ENCODE measurements at places on chromosomes 12 and 14. TPM values are rescaled to one million over a fixed set of nuclear protein-coding genes. Genes with fewer than 3 reads are reported as not detected.

DNA sequence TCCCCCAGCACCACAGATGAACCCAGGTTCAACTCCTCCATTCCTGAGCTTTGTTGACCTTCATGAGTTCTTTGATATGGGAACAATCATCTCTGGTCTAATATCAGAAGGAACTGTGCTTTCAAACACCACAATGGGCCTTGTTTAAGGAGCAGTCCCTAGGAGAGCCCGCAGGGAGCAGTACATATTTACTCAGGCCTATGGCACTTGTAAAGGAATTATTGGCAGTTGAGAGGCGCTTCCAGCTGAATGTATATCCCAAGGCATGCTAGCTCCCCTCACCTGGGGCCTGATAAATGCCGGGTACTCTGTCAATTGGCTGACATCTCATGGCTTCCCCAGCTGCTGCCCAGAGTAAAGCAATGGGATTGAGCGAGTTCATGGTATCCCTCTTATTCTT, 76.2 kb downstream of the ZFP36L1 start:
- DNase-seq = no peak

- no peak for DNase-seq
Observed at GRCh38 chr14:67567654-67568053, 32.4 kb downstream of the PIGH start.

DNA sequence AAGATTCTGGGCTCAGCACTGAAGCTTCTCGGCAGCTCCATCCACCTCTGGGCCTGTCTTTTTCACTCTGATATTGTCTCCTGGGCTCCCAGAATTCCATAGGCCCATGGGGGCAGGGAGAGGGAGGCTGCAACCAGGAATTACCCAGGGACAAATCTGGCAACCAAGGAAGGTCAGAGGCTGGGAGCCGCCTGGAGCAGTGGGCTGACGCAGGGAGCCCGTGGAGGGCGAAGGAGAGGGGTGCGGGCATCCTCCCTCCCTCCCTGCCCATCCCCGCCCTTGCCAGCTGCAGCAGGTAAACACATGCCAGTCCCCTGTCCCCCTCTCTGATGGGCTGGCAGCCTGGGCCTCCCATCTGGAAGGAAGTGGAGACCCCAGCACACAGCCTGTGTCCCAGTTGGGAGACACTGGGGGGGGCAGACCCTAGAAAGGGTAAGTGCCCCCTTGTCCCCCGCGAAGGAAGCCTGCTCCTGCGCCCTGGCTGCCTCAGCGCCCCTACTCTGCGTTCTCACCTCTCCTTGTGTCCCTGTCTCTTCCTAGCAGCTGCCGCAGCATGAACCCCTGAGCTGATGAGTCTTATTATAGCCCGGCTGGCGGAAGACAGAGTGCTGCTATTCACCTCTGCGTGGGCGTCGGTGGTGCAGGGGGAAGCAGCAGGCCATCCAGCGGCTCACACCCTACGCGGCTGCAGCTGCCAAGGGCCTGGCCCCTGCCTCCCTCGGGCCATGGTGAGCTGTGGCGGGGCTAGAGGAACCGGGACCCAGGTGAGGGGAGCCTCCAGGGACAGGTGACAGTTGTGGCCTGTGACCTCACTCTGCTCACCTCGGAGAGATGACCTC, 6.7 kb downstream of the LRTM2 start:
- peak; percentile 44 for DNase-seq

- no peak for DNase-seq
Observed at GRCh38 chr12:89831310-89832095, 122.9 kb upstream of the ATP2B1 start.

DNA sequence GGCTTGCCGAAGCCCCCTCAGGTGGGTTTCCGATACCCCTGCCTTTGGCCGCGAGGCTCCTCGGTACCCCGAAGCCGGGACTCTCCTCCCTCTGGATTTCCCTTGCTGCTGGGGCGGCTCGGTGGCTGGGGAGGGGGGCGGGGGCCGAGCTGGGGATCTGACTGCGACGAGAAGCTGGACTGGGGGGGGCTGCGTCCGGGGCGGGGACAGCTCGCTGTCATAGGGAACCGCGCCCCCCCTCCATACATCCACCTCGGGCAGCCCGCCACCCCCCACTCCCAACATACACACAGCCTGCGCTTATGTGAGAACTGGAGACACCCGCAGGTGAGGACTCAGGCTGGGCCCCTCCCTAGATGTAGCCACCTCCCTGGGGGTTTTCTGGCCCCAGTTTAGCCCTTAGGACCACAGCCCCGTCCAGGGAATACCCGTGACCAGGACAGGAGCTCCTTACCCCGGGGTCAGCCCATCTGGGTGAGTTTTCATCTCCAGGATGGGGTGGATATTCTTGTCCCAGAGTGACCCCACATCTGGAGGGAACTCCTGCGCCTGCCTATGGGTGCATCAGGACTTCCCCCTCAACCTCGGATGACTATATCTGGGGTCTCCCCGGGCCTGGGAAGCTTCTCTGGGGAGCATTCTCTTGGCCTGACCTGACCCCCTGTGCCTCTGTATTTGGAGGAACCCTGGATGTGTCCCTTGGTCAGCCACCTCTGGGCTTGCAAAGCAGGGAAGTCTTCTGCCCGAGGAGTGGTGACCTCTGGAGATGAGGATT, 687 bp downstream of the ASIC1 start:
- no peak for DNase-seq

DNA sequence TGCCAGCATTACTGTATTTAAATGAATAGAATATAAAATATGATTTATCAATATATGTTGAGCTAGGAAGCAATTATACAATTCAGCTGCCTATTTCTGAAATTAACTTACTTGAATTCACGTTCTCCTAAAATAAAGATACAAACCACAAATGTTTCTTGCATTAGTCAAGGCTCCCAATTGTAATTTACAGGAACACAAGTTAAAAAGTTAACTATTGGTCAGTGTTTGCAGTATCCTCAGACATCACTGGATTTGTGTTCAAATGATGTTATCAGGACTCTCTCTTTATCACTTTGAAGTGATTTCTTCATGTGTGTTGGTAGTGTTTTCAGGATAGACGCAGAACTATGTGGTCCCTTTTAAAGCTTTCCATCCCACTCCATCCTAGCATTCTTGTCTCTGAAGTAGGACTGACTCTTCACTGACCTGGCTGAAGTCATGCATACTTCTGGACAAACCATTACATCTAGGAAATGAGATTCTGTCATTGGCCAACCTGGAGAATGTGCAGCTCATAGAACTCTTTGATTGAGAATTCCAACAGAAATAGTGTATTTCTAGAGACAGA, 156.1 kb downstream of the KICS2 start:
- DNase-seq = no peak

The NACA gene
- total RNA-seq = 361 TPM

DNA sequence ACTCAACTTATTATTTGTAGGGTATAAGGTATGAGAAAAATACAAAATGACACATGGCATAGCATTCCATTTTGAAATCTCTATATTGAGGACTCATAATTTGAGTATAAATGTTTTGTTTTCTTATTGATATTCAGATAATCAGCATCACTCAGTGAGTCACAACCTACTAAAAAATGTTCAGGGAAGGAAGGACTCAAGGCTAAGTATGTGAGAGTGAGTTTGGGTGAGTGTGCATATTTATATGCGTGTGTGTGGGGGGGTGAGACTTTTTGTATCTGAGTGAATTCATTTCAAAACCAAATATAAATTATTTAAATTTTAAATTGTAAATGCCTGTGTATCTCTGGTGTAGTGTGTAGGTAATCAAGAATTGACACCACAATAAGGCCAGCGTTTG, 87.8 kb upstream of the PRKD1 start:
- no peak for DNase-seq

DNA sequence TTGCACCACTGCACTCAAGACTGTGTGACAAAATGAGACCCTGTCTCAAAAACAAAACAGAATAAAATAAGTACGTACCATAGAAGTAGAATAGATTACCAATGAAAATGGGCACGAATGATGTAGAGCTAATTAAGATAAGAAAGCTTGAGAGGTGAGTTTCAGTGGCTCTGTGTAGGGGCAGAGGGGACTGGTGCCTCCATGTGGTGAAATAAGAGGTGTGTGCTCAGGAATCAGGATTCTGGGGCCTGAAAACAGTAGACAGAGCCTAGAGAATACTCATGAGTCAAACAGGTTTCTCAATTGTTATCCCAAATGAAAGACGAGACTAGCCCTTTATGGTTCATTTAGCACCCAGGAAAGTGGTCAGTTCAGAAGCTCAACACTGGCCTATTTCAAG, 1145.1 kb downstream of the FLRT2 start:
- no peak for DNase-seq

- no peak for DNase-seq
Observed at GRCh38 chr12:89155826-89156225, 196.5 kb downstream of the DUSP6 start.

The WIF1 gene
- not detected for total RNA-seq

The MLXIP gene
- 20.8 TPM for total RNA-seq

DNA sequence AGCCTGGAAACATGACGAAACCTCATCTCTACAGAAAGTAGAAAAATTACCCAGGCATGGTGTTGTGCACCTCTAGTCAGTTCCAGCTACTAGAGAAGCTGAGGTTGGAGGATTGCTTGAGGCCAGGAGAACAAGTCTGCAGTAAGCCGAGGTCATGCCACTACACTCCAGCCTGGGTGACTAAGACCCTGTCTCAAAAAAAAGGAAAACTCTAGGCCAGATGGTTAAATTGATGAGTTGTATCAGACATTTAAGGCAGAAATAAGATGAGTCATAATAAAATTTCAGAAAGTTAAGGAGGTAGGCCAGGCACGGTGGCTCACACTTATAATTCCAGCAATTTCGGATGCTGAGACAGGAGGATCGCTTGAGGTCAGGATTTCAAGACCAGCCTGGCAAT, 10.7 kb downstream of the EIF2S1 start:
- DNase-seq = no peak

DNA sequence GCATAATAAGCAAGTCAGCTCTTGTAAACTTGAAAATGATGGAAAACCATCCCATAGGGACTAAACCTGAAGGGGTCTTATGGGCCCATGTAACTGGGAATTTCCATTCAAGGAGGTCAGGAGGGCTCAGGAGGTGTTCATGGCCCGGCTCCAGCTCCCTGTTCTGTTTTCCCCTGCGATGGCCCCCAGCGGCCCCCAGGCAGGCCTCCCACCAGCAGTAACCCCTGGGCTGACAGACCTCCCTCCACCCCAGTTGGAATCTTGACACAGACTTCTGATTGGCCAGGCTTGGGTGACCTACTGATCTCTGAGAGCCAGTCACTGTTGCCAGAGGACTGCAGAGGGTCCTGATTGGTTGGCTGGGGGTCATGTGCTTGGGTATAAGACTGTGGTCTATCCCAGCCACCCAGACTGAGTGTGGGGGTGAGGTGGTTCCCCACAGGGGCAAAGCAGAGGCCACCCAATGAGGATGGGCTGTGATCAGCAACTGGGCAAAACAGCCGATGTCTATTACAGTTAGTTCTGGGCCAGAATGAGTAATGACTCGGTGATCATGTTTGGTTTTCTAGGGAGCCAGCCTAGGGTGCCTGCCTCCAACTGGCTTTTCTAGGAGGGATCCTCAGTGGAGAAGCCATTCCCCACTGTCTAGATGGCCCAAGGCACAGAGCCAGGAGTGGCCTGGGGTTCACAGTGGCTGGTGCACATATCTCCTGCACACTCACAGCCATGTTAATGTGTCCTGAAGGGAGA, 27.0 kb downstream of the RHOF start:
- no peak for DNase-seq

- no peak for DNase-seq
Observed at GRCh38 chr14:38755036-38755435, 348.0 kb downstream of the SEC23A start.

The PPFIBP1 gene
- total RNA-seq = 208 TPM

The ENDOU gene
- total RNA-seq = 2.5 TPM

DNA sequence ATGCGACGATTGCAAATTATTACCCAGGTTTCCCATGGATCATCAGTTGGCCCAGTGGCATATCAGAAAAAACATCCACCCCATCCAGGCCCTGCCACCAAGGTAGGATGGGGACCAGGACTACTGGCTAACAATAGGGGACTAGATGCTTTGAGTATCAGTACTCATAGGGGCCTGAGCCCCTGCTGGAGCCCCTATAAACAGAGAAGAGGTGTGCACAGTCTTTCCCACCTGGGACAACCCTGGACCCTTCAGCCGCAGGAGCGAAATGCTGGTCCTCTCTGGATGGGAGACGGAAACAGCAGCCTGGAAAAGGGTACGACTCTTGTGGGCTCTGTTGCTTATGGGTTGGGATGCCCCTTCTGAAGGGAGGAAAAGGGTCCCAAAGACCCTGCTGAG, 5.7 kb downstream of the DHH start:
- peak; percentile 14 for DNase-seq

The USP30 gene
- 9.8 TPM for total RNA-seq

The ETFBKMT gene
- total RNA-seq = 7.4 TPM

DNA sequence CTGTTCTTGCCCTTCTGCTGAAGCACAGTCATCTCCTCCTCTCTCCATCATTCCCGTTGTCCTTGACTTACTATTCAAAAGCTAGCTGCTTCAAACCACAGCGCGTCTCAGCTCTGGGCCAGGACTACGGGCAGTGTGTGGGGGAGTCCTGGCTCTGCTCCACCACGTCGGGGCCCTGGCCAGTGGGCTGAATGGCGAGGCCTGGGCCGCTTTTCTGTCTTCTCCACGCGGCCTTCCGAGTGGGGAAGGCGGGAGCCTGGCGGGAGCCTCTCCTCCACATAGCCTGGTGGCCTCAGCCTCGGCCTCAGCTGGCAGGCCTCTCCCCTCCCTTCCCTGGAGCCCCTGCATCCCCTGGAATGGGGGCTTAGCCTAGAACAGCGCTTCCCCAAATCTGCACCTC, 16.5 kb downstream of the ANKRD9 start:
- no peak for DNase-seq

DNA sequence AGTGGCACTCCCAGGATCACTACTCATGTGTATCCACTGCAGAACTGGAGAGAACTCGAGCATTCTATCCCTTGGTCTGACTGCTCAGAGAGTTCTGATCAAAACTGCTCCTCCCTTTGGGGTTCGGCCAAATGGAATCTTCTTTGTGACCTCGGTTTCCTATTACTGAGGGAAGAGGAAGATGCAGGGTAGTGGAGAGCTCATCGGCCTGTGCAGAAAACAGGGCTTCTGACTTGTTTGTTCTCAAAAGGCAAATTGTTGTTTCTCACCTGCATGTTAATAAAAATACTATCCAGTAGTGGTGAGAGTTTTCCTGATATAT, 17.1 kb upstream of the AKAP6 start:
- no peak for DNase-seq

GRCh38 chr12:88866881-88867280, 286.6 kb upstream of the KITLG start:
- DNase-seq = no peak

The PPM1H gene
- total RNA-seq = 5.9 TPM
